NK-92 treated with Interleukin-12 subunit alpha and Interleukin-12 subunit beta, amount 100 ng/mL, for 24 hours (cell line): ENCODE measurements at places on chromosomes 3 and 15.

DNA sequence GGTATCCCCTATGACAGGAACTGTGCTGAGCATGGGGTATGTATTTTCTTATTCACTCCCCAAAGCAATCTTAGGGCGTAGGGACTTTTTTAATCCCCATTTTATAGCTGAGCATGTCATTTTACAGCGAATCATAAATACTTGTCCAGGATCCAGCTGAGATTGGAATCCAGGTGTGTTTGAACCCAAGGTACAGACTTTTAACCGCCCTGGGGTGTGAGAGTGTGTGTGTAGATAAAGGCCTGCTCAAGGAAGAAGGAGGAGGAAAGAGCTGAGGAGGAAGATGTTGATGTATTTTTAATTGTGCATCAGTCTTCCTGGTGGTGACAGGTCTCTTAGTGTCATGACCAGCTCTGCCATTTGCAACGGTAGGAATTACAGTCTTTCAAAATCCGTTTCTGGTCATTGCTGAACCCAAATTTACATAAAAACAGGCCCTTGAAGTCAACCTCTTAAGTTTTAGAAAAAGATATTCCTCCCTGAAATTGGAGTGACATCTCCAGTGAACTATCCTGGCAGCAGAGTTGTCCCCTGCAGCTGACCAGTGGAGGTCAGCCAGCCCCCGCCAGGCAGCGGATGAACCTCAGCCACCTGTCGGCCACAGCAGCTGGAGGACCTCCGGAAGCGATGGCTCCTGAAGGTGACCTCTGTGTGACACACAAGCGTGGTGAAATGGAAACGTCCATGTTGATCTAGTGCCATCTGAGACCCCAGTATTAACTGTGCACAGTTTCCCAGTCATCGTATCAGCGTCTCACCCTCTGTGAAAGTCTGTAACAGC is 92.8 kb upstream of the MITF start:
- no peak for DNase-seq

DNA sequence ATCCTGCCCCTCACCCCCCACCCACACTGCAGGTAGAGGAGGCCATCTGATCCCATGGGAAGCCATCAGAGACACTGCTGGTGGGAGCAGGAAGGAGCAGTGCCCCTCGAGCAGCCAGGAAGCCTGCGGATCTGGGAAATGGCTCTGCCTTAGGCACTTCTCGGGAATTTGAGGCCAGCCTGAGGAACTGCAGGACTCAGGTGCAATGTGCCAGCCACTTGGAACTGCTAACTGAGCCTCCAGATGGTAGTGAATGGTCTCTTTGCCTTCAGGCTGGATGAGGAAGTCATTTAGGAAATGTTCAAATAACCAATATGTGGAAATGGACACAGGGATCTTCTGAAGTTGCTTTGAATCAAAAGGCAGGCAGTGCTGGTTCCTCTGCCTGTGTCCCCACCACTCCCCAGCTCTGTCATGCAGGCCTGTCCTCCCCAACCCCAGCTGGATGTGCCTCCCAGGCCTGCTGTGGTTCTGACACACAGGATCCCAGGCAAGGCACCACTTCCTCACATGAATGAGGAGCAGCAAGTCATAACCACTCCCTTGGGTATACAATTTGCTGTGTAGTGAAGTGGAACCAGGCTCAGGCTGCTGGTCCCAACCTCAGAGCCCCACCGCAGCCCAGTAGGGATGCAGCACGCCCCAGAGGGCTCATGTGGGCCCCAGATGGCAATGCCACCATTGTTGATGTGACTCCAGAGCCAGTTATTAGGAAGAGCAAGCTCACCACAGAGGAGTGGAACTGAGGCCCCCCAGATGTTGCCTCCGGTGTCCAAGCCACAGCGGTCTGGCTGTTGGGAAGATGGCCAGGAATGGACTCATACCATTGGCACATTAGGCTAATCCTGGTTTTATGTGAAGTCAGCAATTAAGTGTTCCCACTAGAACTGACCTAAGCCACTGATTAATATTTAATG is 46.5 kb upstream of the LIMD1 start:
- no peak for DNase-seq

- DNase-seq: no peak
Measured at GRCh38 chr3:127655641-127656040, 17.1 kb upstream of the ABTB1 start.

GRCh38 chr15:31265871-31266711 is 60.5 kb upstream of the KLF13 start:
- DNase-seq: peak; percentile 75

DNA sequence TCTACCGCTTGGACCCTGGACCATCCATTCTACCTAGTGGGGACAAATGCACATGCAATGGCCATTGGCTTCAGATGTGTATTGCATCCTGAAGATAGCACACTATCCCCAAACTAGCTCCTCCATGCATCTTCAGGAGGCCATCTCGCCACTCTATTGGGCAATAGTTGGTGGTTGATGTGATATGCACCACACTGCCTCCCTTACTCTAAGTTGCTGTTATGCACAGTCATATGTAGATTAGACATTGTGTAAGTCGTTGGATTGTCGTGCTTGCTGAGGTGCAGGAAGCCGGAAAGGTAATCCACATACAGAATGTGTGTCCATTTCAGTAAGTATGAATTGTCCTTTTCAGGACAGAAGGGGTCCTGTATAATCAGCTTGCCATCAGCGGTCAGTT is 26.7 kb upstream of the PLA2G4D start:
- DNase-seq: no peak

DNA sequence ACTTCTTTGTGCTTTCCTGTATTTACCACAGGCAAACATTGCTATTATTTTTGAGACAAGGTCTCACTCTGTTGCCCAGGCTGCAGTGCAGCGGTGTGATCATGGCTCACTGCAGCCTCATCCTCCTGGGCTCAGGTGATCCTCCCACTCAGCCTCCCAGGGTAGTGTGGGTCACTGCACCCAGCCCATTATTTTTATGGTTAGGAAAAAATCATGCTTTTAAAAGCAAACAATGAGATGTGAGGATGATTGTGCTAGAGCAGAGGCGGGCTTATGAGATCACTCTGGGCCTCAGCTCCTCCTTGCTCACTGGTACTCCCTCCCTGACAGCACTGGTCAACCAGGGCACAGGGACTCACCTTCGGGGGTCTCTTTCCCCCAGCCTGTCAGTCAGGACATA is 2.2 kb downstream of the MAN2C1 start:
- no peak for DNase-seq
